ENCODE measurements at places on chromosomes 3 and 15.
A peak's percentile ranks its signal among the peaks of the same experiment; 100 is the strongest.

DNA sequence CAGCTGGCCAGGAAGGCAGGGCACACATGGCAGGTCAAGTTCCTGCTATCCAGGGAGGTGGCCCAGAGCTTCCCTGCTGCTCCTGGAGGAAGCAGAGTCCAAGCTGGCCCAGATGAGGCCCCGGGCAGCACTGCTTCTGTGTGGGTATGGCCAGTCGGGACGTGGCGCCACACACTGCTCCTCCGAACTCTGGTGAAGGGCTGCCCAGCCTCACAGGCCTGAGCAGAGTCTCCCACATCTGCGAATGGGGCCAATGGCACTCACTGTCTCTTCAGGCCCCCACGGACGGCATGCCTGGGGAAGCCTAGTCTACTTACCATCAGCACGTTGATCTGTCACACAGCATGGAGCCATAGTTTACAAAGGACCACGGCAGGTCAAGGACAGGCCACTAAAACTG is 2.5 kb upstream of the PLA2G4F start:
- DNase-seq, result no peak

DNA sequence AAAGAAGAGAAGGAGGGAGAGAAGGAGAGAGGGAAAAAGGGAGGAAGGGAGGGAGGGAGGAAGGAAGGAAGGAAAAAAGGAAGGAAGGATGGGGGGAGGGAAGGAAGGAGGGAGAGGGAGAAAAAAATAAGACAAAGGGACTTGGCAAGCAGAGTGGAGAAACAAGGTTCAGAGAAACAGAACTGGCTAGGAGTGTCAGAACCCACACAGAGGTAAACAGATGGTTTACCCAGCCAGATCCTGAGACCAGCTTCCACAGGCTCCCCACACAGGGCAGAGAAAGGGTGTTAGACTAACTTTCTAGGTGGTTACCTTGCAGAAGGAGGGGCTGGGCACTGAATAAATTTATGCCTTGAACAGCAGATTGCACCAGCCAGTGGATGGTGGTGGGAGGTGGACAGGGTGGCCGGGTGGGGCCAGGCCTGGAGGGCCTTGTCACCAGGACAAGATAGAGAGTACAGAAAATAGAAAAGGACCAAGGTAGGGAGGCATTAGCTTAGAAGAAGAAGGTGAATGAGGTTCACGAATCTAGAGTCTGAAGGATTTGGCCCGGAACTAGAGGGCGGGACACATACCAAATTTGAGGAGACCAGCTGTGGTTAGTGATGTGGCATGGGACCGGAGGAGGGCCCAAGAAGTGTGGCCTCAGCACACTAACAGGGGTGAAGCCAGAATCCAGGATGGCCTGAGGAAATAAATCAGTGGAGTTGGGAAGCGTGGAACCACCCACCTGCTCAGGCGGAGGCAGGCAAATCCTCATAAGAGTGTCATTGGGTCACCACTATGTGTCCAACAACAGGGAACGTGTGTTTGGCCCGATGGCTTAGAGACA is 1.2 kb upstream of the TM4SF1 start:
- no peak for DNase-seq

DNA sequence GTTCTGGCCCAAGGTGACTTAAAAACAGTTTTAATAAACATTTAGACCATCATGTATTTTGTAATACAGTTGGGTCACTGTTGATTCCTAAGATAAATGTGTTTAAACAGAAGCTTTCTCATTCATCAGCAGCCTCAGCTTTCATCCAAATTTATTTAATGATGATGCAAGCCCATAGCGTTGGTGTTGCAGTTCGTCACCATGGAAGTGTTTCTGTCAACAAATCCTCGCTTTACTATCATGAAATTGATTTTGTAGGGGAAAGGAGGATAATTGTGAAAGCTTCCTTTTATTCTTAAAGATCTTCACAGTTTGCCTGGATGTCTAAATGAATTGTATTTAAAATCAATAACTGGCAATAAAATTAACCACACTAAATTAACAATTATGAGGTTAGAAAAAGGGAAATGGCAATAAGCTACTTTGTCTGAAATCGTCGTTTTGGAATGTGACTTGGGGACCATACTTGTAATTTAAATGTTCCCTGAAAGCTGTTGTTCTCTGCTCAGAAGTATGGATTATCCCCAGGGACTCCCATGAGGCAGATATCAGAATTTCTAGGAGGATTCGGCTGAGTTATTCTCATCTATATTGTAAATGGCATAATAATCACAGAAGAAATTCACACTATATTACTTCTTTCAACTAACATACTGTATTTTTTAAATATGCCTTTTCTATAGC is 29.0 kb downstream of the CMSS1 start:
- DNase-seq, result no peak

DNA sequence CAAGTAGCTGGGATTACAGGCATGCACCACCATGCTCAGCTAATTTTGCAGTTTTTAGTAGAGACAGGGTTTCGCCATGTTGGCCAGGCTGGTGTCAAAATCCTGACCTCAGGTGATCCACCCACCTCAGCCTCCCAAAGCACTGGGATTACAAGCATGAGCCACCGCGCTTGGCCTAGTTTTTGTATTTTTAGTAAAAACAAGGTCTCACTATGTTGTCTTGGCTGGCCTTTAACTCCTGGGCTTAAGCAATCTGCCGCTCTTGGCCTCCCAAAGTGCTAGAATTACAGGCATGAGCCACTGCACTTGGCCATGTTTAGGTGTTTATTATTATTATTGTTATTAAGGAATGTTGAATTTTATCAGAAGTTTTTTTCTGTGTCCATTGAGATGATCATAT is 14.7 kb downstream of the IL16 start:
- DNase-seq, result no peak

DNA sequence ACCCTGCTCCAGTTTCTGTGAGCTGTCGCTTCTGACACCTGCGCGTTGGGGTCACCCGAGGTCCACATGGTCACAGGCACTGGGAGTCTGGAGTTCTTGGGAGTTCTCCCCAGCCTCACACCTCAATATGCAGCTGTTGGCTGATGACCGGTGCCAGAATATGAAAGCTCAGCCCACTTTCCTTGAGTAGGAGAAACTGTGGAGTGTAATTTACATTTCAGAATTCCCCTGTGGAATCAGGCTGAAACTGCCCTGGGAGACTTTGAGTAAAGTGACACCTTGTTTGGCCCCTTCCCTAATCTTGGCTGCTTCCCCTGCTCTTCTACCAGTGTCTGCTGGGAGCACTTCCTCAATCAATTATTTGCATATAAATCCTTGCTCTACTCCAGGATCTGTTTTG is 255.9 kb downstream of the NFKBIZ start:
- no peak for DNase-seq

DNA sequence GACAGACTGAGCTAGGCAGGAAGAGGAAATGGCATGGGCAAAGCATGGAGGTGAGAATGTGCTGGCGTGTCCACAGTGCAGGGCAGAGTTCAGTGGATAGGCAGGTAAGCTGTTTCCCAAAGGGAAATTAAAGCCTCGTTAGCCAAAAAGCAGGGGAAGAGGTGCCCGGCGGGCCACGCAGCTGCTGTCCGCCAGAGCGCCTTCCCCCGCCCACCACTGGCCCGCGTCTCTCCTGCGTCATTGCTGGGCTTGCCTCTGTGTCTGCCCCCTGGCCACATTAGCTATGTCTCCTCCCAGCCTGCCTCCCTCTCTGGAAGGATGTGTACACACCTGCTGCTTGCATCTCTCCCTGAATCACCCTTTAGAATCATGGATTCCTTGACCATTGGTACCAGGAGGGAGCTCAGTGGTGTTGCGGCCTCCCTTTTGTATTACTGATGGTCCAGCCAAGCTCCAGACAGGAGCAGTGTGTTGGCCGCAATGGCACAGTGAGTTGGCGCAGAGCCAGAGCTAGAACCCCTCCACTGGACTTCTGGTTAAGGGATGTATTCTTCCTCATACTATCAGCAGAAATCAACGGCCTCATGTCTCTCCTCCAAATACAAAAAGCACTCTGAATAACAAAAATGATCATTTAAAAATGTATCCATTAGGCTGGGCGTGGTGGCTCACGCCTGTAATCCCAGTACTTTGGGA is 26.6 kb downstream of the SLC28A1 start:
- DNase-seq, result no peak

- no peak for DNase-seq
Measured at GRCh38 chr3:171181907-171182690, 155.6 kb upstream of the SLC2A2 start.

DNA sequence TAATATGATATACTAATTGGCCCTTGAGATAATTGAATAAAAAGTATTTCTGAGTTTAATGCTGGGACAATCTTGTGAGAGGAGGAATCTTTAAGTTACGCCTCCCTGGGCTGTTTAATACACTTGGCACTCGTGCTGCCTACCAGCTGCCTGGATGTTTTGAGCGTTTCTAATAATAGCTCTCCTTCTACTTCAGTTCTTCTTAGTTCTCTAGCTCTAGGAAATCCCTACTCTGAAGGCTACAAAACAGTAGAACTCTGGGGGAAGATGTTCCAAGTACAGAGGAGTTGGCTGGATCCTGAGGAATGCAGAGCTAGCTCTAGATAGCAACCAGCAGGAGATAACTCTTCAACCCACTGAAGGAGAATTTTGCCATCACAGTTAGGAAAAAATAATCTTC is 3.5 kb downstream of the NAALADL2 start:
- DNase-seq, result no peak

GRCh38 chr15:93451822-93452221 is 362.8 kb upstream of the RGMA start:
- DNase-seq, result no peak

DNA sequence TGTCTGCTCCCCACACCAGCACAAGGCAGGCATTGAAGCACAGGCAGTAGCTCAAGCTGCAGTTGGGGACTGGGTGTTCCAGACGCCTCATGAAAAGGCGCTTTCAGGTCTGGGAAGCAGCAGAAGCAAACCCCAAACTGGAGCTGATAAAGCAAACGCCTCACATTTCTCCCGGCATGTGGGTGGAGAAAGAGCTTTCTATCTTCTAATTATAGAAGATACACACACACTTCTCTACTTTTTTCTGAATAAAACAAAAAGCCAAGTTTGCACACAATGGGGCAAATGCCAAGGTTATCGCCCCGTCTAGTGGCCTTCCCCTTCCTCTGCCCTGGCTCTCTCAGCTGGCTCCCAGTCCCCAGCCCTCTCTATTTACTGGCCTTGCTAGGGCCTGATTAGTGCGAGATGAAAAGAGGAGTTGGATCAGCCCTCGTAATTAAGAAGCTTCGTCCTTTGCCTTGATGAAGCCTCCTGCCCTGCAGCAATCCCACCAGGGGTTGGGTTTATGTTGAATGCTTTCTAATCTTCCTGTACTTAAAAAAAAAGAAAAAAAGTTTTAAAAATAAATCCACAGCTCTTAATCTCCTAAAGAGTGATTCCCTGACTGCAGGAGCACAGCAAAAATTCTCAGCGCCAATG is 120.2 kb downstream of the MEGF11 start:
- DNase-seq, result no peak

DNA sequence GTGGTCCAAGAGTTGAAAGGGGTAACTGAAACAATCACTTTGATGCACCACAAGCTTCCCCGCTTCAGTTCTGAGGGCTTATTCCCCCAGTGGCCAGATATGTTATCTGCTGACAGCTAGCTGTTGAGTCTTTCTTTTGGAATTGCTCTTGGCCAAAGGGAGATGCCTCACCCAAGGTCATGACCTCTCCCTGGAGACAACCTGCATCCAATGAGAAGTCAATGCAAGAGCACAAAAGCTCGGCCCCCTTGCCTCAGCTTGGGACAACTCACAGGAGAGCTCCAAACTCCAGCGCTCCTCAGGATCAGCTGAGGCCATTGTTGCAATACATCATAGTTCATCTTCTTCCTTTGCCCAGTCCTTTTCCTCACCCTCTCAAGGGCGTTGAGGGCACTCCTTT is 31.0 kb upstream of the THBS1 start:
- no peak for DNase-seq

DNA sequence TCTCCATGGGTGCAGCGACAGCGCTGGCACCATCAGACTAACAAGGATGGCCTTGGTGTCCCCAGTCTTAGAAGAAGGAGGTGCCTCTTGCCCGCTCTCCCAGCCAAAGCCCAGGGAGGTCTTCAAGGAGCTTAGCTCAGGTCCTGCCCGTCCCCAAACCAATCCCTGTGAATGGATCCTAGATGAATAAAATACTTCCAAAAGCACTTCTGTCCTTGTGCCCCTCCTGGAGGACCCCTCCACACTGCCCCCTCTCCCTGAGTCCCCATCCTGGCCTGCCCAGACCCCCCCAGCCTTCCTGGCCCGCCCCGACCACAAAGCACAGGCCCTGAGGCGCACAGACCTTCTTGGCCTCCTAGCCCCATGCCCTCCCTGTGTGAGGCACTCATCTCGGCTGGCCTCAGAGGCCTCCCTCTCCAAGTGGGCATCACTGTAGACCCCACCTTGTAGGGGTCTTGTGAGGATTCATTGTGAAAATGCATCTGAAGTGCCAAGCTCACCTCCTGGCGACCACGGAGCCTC is 8.4 kb downstream of the SLC28A1 start:
- no peak for DNase-seq

- DNase-seq, result peak; percentile 84
Measured at GRCh38 chr3:129893581-129894070, at the start of gene TMCC1. Gene TMCC1 (minus strand): TSS chr3:129893711.

DNA sequence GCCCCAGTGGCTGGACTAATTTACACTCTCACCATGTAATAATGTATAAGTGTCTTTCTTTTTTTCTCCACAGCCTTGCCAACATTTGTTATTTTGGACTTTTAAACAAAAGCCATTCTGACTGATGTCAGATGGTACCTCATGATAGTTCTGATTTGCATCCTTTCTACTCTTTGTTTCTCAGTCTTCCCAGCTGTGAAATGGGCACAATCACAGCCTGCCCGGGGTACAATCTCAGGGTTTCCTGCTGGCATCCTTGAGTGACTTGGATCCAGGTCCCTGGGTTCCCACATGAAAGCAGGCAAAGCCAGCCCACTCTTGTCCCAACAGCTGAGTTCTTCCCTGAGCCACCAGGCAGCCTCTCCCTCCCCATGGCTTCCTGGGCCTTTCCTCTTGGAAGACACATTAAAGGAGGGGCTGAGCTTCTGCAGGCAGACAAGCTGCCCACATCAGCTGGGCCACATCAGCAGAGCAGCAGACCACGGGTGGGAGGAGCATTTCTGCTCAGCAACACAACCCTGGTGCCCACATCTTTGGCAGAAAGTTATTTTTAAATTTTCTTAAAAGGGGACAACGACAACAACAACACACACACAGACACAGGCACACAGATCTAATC is 82.0 kb downstream of the MYLK start:
- DNase-seq, result no peak

GRCh38 chr3:127141921-127142730 is 50.8 kb upstream of the PRR23E start:
- DNase-seq, result no peak

- DNase-seq, result peak; percentile 69
Measured at GRCh38 chr3:184361532-184361931, at the start of the genes CLCN2 and POLR2H. Gene CLCN2 (minus strand): TSS chr3:184361605. CDS start chr3:184361479, 126 bp downstream. Gene POLR2H (plus strand): TSS chr3:184361710. CDS start chr3:184363493, 1,783 bp downstream.

DNA sequence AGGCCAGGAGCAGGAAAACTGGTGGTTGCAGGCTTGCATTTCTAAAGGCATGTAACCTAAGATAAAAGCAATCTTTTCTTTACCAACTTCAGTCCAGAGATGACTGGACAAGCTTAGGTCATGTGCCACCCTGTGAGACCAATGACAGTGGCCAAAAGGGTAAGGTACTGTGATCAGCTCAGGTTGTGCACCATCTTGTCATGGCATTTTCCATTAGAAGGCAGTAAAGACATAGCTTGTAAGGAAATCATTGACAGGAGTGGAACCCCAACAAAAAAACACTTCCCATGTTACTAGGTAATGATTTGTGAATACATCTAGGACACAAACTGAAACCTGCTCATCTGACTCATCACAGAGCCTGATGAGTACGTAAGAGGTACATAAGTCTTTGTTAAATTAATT is 35.2 kb downstream of the SSR3 start:
- peak; percentile 44 for DNase-seq
